ENCODE measurements at places on chromosomes 4 and X.

DNA sequence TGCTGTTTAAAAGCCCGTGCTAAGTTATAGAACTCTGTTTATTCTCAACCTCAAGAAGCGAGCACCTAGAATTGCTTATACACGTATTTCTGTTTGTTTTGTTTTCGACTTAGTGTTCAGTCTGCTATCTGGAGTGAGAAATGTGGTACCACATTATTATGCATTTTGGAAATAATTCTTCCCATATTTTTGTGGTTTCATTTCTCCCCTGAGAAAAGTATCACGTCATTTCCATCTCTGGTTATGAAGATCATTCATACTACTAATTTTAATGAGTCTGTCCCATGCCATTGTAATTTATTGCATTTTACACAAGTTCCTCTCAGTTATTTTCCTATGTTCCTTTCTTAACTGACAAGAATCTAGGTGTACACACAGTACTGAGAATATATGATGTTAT is 186.0 kb downstream of the DCHS2 start:
- no peak for DNase-seq

GRCh38 chr4:159242427-159242826 is 139.5 kb downstream of the RAPGEF2 start:
- DNase-seq, result no peak

DNA sequence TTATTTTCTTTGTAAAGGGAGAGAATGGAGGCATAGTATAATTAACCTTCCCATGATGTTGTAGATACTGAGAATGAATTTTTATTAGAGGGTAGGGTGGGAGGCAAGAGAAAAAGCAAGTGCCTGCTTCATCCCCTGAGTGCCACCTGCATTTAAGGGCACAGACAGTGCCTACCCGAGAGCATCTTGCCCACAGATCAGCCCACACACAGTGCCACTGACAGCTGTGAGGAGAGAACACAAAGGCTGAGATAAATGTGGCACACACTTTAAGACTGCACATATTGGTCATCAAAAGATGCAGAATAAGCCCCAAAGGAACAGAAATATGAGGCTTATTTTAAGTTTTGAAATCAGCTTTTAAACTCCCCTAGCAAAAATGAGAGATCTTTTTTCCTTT is 250.8 kb downstream of the SLC39A8 start:
- DNase-seq, result no peak

DNA sequence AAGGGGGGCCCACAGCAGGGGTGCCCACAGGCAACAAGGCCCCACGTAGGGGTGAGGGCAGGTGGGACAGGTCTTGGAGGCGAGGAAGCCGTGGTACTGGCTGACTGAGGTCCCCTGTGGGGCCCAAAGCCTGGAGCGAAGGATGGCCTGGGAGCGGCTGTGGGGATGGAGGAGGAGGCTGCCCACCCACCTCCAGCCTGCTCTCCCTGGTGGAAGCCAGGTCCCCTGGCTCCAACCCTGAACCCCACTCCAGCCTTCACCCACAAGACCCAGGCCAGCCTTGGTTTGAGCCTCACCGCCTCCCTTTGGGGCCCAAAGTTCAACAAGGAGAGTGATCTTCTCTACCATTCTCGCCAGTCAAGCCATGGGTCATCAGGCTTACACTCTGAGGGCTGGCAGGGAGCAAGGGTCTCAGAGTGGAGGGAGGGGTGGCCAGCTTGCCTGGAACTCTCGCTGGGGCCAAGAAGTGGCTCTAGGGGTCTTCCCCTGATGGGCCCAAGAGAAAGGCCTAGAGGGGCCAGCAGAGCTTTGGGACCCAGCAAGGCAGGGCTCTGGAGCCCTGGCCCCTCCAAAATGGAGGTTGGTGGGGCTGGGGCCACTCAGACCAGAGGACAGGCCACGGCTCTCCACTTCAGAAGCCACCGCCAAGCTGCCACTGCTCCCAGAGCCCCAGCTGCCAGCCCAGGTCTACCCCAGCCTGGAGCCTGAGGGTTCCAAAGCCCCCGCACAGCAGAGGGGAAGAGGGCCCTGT is 5.0 kb downstream of the PNCK start:
- DNase-seq, result no peak

GRCh38 chr4:31918891-31919290 is 1198.7 kb downstream of the PCDH7 start:
- no peak for DNase-seq

DNA sequence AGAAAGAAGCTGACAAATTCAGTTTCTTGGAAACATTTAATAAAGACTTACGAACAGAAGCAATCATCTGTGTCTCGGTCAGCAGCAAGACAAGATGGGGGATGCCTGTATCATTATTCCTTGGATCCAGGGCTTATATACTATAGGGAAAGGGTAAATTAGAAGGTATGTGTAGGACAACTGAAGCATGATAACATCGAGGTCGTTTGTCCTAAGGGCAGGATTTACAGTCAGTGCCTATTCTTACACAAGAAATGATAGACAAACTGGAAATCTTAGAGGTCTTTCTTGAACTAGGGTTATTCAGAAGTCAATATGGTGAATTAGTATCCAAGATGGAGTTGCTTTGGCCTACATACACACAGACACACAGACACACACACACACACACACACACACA is 553.0 kb downstream of the STPG2 start:
- no peak for DNase-seq

DNA sequence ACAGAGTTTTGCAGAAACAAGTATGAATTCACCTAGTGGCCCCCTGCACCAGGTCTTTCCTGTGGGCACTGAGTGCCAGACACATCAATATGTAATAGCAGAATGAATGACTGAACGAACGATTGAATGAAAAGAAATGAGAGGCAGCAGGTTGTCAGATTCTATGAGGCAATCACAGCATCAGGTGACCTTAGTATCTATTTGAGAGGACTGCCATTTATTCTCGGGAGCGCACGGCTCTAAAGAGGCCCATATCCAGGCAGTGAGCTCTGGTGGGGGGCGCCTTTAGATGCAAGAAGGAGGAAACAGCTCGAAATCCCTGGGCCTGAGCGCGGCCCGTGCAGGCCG is 528 bp upstream of the SLC25A4 start:
- DNase-seq, result no peak

DNA sequence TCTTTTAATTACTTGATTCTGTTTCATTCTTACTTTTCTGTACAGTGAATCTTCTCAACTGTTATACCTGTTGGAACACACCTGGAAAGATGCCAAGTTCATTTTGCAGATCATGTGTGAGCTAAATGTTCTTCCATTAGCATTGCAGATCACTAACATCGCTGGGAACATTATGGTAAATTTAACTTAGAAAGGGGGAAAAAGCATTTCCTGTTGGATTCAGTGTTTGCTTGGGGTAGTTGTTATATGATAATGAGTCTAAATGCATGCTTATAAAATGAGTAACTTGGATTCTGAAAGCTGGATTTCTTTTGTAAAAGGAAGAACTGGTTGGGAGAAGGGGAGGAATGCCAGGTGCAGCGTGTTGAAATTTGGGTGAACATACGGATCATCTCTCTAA is 47.6 kb downstream of the POLA1 start:
- DNase-seq, result no peak

DNA sequence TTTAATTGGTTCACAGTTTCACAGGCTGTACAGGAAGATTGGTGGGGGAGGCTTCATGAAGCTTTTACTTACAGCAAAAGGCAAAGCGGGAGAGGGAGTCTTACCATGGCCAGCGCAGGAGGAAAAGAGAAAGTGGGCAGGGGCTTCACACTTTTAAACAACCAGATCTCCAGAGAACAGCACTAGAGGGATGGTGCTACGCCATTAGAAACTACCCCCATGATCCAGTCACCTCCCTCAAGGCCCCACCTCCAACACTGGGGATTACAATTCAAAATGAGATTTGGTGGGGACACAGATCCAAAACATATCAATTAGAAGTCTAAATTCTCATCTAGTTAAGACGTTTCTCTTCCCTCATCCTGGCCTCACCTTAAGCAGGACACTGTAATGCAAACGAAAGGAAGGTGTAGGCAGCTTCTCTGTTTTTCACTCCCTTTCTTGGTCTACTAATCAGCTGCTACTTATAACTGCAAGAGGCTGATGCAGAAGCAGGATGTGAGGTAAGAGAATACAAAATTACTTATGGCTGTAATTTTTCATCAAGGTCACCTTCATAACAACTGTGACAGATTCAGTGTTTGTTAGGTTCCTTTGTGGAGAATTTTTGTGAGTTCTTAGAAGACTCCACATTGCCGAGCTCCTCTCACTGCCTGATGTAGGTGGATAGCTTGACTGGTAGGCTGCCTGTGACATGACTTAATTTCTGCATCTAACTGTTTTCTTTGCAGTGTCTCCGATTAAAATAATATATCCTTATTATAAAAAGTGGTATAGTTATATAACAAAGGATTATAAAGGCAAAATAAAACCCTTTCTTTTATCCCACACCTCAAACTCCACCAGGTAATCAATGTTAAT is 255.1 kb downstream of the IL15 start:
- DNase-seq, result no peak

DNA sequence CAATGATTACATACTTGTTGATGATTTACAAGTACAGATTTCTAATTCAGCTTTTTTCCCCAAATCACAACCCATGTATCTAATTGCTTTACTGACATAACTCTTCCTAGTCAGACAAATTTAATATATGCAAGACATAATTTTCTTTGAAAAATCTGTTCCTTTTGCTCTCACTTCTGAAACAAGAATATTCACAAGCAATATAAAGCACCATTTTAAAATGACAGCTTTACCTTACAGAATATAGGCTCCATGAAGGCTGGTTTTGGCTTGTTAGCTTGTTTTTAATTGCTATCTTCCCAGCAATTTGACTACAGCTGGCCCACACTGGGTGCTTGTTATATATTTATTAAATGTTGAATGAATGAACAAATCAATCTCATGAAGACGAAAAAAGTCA is 24.5 kb downstream of the GPM6A start:
- no peak for DNase-seq

DNA sequence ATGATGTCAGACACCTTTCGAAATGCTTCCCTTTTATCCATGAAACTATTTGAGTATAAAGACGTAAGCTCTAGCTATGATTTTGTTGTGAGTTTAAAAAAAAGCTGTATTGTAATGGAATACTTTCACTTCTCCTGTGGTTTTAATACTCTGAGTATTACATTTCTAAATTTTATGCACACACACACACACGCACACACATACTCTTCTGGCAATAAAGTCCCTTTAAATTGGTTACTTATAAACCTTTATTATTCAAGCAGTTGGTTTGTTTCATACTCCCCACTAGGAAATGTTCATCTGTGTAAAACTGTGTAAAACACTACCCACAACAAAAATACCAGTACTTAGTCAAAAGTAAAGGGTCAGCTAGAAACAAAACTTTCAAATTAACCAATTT is 18.2 kb downstream of the VAMP7 start:
- no peak for DNase-seq

DNA sequence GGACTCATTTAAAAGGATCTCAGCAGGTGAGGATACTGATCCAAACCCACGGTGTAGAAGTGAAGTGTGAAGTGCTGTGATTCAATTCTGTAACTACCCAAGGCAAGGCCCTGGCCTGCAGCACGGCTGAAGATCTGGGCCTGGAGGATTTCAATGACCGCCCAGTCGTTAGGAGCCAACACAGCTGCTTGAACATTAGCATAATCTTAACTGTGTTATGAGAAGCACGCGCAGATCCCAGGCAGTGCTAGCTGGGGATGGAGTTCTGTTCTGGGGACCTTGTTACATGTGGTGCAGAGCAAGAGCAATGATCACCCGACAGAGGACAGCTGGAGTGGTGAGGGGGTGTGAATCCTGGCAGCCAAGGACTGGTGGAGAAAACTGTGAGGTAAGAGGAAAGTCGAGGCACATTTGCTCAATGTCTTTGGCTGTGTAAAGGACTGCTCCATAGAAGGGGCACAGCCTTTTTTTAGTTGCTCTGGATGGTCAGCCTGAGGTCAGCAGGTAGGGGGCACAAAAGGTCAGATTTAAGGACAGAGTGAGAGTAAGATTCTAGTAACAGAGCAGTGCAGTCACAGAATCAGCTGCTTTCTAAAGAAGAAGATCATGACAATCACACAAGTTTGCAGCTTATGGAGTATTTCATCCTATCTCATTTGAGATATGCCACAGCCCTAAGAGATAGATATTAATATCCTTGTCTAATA is 181.8 kb downstream of the DCLK2 start:
- DNase-seq, result no peak

GRCh38 chr4:176360446-176360845 is 40.7 kb downstream of the SPCS3 start:
- no peak for DNase-seq

DNA sequence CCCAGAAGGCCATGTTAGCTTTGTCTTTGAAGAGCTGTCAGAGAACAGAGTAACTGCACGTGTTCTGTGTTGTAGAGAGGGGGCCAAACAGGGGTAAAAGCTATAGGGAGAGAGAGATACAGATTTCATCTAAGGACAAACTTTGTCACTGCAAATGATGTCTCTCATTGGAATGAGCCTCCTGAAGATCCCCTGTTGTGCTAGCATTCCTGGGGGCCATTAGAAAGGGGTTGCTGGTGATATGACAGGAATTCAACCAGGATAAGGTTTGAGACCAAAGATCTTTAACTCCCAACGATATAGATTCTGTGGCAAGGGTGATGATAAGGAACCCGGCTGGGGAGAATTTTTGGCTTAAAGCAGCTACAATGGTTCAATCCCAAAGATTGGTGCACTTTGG is 16.8 kb downstream of the MID1 start:
- DNase-seq, result no peak

GRCh38 chr4:91087743-91088142 is 960.5 kb downstream of the CCSER1 start:
- no peak for DNase-seq

- no peak for DNase-seq
These were observed 65.2 kb downstream of the FBXO8 start for GRCh38 chr4:174218127-174218790.

- DNase-seq, result no peak
These were observed 343.1 kb upstream of the NOCT start for GRCh38 chr4:138672393-138672976.

DNA sequence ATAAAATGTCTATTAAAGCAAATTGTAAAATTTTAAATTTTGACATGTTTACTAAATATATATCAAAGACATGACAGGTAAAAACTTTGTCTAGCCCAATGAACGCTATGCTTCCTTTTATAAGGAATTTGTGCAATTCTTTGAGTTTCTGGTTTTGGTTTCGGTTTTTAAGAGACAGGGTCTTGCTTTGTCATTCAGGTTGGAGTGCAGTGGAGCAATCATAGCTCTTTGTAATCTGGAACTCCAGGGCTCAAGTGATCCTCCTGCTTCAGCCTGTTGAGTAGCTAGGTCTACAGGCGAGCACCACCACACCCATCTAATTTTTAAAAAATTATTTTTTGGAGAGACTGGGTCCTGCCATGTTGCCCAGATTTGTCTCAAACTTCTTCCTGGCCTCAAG is 60.7 kb downstream of the BLTP1 start:
- no peak for DNase-seq

- no peak for DNase-seq
These were observed 422.6 kb upstream of the TENM3 start for GRCh38 chr4:181820553-181820952.

GRCh38 chrX:54937416-54937815 is 16.8 kb downstream of the TRO start:
- no peak for DNase-seq

DNA sequence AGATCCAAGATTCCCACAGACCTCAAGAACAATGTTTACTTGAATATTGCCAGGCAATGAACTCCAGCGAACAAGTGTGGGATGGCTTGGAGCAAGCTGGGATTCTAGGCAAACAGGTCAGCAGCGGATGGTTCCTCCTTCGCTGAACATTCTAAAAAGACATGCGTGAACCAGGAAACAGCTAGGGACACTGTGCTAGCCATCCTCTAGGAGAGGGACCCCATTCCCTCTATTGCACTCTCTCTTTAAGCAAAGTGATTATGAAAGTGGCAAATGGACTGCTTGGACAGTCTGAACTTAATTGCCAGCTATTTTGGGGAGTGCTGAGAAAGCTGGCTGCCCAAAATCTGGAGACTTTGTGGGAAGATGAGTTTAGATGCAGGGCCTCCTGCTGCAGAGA is 29.9 kb upstream of the TEC start:
- DNase-seq, result no peak
